Activated T-cell treated with anti-CD3 and anti-CD28 coated beads for 4 hours (primary cell): ENCODE measurements at places on chromosomes 13 and 19.

GRCh38 chr13:113320226-113320875 is 23.3 kb downstream of the LAMP1 start:
- no peak for DNase-seq

GRCh38 chr19:7013678-7014077 is 7.6 kb downstream of the MBD3L2B start:
- no peak for DNase-seq

GRCh38 chr13:47126432-47126831 is 229.6 kb upstream of the HTR2A start:
- no peak for DNase-seq

DNA sequence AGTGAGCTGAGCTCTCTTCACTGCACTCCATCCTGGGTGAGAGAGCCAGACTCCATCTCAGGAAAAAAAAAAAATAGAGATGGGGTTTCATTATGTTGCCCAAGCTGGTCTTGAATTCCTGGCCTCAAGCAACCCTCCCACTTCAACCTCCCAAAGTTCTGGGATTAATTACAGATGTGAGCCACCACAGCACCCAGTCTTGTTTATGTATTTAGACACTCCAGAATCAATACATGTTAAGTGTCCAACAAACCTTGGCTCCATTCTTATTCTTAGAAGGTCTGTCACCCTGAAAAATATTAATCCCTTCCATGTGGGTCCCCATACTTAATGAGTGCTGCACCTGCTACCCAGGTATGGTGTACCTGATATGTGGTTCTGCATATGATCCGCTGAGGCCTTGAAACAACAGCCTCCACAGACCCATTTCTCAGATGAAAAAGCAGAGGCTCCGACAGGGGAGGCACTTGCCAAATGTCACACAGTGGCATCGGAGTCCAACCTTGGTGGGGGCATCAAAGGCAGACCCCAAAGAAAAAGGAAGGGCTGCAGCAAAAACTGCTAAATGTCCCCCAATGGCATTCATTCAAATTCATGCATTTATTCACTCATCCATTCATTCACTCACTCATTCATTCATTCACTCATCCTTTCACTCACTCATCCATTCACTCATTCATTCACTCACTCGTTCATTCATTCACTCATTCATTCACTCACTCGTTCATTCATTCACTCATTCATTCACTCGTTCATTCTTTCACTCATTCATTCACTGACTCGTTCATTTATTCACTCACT is 16.7 kb downstream of the TICAM1 start:
- no peak for DNase-seq

GRCh38 chr13:105530468-105530867 is 1005.0 kb downstream of the EFNB2 start:
- DNase-seq: no peak

DNA sequence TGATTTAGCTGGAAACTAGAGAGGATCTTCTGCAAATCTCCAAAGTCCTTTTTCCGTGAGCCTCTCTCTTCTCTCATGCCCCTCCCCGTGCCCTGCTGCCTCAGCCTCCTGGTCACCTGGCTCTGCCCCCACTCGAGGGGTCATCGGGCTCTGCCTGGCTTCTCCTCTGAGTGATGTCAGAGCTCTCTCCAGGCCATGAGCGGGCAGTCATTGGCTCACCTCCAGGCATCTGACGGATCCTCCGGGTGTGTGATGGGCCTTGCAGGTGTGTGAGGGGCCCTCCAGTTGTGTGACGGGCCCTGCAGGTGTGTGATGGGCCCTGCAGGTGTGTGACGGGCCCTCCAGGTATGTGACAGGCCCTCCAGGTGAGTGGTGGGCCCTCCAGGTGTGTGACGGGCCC is 10.3 kb upstream of the GAS6 start:
- DNase-seq: no peak

DNA sequence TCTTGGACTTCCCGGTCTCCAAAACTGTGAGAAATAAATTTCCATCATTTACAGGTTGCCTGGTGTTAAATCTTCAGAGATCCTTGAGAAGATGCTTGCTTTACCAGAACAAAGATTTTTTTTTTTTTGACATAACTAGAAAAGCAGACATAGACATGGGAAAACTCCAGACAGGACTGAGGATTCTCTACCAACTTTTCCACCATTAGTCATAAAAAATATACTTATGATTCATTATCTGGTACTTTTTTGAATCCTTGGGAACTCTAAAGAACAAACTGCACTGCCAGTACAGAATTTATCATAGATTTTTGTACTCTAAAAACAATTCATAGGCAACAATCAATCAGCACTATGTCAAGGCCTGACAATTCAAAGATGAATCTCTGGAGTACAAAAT is 487.6 kb downstream of the EFNB2 start:
- DNase-seq: no peak

DNA sequence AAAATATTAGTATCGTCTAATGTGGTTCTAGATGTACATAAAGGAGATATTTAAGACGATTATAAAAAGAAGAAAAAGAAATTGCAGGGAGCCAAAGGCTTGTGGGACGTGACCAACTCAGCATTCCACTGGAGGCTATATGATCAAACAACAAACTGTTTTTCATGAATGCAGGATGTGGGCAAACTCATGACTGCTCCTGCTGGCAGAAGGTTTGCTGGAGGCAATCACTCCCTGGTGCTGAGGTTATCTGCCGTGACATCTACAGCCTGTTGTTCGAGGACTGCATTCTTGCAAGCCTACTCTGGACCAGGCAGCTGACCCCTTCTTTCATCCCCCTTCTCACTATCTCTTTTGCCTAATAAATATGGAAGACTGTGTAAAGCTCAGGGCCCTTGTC is 518.1 kb downstream of the UQCRFS1 start:
- DNase-seq: no peak

- no peak for DNase-seq
Measured at GRCh38 chr13:83996415-83996814, 114.1 kb upstream of the SLITRK1 start.

DNA sequence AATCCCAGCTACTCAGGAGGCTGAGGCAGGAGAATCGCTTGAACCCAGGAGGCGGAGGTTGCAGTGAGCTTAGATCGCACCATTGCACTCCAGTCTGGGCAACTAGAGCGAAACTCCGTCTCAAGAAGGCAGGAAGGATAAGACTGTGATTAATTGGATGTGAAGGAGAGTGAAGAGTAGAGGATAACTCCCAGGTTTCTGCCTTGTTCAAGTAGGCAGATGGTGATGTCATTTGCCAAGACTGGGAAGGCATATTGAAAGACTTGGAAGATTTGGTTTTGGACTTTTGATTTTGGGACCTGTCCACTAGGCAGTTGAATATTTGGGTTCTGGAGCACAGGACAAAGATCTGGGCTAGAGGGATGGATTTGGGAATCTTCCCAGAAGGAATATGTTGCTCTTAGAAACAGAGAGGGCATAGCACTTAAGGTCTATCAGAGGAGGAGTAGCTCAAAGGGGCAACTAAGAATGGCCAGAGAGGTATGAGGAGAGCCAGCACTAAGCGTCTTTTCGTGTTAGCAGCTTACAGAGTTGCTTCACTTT is 20.0 kb downstream of the GARRE1 start:
- DNase-seq: no peak

- no peak for DNase-seq
Measured at GRCh38 chr19:3387645-3388589, 21.5 kb downstream of the NFIC start.

DNA sequence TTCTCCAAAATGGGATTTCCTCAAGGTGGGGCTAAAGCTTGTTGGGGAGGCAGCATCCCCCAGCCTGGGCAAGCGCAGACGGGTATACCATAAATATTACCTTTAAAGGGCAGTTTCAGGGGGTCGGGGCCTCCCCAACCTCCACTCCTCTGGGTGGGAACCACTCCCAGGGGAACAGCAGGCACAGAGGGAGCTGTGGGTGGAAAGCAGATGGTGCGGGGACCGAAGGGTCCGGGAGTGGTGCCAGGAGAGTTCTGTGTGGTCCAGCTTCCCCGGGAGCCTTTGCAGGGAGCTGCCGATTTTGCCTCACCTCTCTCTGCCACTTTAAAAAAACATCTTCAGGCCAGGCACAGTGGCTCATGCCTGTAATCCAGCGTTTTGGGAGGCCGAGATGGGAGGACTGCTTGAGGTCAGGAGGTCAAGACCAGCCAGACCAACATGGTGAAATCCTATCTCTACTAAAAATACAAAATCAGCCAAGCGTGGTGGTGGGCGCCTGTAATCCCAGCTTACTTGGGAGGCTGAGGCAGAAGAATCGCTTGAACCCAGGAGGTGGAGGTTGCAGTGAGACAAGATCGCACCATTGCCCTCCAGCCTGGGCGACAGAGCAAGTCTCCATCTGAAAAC is 5.5 kb downstream of the MAST3 start:
- no peak for DNase-seq

DNA sequence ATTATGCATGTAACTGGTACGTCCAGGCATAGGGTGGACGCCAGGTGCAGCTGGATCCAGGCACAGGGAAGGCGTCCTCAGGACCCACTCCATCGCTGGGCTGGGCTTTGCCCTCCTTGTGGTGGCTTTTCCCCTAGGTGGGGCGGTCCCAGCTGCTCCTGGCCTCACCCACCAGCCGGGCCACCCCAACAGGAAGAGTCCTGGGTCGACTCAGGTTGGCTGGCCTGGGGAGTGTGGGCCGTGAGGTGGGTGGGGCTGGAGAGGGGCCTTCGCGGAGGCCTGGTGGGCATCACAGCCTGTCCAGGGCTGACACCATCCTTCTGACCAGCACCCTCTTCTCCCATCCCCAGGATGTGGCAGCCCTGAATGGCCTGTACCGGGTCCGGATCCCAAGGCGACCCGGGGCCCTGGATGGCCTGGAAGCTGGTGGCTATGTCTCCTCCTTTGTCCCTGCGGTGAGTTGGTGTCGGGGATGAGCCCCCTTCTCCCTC is 3.2 kb upstream of the GARIN5A start:
- no peak for DNase-seq

DNA sequence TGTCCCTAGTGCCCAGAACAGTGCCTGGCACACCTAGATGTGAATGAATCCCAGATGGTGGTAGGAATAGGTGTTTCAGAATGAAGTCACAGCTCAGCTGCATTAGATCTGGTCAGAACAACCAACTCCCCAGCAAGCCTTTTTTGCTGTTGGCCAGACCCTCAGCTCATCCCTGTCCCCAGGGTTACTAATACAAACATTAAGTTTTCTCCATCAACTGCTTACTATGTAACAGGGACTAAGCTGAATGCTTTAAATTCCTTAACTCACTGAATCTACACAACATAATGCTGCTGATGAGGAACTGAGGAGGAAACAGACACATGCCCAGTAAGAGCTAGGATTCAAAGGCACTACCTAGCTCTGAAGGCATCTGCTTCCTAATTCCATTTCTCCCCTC is 18.8 kb downstream of the SMG9 start:
- DNase-seq: no peak

- DNase-seq: no peak
Measured at GRCh38 chr13:73390100-73390499, 331.3 kb downstream of the KLF5 start.

DNA sequence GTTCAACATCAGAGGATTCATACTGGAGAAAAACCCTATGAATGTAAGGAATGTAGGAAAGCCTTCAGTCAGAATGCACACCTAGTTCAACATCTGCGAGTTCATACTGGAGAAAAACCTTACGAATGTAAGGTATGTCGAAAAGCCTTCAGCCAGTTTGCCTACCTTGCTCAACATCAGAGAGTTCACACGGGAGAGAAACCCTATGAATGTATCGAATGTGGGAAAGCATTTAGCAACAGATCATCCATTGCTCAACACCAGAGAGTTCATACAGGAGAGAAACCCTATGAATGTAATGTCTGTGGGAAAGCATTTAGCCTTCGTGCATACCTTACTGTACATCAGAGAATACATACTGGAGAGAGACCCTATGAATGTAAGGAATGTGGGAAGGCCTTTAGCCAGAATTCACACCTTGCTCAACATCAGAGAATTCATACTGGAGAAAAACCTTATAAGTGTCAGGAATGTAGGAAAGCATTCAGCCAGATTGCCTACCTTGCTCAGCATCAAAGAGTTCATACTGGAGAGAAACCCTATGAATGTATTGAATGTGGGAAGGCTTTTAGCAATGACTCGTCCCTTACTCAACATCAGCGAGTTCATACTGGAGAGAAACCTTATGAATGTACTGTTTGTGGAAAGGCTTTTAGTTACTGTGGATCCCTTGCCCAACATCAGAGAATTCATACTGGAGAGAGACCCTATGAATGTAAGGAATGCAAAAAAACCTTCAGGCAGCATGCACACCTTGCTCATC is 15.4 kb downstream of the ZNF570 start:
- DNase-seq: no peak

GRCh38 chr13:23770973-23771372 is 118.2 kb downstream of the MIPEP start:
- DNase-seq: no peak

- DNase-seq: no peak
Measured at GRCh38 chr19:5006821-5007220, 37.9 kb downstream of the KDM4B start.

DNA sequence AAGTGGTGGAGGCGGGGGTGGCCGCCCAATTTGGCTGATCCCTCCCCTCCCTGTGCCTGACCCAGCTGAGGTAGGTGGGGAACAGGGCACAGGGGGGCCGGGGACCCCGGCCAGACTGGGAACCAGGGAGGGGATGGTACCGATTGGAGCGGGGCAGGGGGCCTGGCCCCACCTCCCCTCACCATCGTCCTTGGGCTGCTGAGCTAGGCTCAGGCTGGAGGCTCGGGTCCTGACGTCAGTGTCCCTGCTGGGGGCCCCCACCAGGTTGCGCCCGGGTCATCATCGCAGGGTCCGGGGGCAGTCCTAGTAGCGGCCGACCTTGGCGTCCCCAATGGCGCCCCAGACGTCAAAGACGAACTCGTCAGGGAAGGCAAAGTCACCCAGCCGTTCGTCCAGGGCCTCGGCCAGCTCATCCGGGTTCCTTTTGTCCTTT is 3.0 kb upstream of the PTGER1 start:
- no peak for DNase-seq

GRCh38 chr13:98801626-98802418 is 49.4 kb upstream of the SLC15A1 start:
- DNase-seq: no peak

GRCh38 chr19:54307389-54308020 is 5.5 kb downstream of the LILRA5 start:
- DNase-seq: no peak

DNA sequence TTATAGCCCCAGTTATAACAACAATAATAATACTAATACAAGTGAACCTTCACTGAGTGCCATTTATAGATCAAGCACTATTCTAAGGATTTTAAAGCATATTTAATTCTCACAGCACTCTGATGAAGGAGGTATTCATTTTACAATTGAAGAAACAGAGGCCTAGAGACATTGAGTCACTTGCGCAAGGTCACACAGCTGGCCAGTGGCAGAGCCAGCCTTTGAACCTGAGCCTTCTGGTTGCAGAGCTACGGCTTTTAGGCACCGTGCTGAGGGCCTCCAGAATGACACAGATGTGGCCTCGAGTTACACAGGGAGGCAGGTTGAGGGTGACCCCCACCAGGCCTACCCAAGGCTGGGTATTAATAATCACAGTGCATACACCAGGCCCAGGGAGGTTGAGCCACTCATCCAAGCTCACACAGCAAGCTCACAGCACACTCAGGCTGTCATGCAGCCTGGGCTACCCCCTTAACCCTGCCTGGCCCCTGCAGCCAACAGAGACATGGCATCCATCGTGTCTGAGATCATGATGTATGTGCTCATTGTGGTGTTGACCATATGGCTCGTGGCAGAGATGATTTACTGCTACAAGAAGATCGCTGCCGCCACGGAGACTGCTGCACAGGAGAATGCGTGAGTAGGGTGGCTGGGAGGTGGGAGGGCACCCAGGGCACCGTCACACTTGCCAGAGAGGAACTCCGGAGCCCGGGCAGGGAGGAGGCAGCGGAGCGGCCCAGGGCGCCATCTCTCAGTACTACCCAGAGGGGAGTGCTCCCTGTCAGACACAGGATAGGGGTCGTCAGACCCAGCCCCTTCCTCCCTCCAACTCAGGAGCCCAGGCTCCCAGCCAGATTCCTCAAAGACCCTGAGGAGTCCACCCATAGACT is 2.7 kb upstream of the HPN start:
- no peak for DNase-seq
